Urothelium cell line (cell line): ENCODE measurements at places on chromosomes 5 and 9.

DNA sequence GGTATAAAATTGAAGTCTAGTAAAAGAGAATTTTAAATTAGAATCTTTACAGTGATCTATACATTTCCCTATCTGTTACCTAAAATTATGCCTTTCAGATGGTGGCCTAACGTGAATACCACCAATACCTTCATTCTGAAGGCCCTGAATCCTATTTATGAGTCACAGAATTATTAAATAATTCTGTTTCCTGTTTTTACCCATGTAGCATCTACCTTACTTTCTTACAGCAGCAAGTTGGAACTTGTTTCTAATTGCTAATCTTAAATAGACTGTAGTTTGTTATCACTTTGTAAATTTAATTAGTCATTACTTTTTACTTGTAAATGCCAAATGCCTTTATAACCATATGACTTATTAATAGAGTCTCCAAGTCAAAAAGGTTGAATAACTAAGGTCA is 135.0 kb downstream of the PDE4D start:
- no peak for DNase-seq

- no peak for DNase-seq
Measured at GRCh38 chr9:81375187-81376100, 313.9 kb downstream of the TLE1 start.

- DNase-seq, result no peak
Measured at GRCh38 chr5:103414604-103415003, 148.0 kb downstream of the NUDT12 start.

DNA sequence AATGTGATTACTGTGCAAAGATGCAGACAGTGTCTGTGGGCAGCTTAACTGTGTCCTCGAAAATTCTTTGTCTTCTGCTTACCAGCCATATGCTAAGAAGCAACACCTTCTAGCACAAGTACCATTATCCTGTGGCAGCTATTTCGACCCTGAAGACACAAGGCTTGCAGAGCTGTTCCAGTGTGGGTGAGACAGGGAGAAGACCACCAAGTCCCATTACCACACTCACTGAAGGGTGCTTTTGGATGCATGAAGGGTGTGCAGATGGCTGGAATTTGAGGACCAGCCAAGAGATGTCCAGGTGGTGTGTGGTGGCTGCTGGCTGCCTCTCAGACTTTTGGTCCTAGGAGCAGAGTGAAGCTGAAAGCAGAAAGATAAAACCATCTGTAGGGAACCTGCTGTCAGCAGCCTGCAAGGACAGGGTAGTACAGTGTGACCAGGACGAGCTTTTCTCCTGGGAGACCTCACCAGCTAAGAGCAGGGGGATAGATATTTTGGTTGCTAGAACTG is 161.8 kb downstream of the ICE1 start:
- DNase-seq, result no peak

DNA sequence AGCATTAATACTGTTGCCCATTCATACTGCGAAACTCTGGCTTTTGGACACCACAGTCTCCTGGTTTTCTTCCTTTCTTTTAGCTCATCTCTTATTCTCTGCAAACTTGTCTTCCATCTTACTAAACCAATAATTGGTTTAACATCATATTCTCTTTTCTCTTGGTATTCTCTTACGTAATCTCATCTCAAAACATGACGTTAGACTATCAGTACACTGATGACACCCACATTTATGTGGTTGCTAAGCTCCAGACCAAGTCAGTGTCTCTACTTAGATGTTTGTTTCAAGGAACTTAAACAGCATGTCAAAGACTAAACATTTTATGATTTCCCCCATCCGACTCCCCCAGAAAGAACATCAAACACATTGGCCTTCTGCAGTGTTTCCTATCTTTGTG is 2.1 kb downstream of the PRRC1 start:
- no peak for DNase-seq

DNA sequence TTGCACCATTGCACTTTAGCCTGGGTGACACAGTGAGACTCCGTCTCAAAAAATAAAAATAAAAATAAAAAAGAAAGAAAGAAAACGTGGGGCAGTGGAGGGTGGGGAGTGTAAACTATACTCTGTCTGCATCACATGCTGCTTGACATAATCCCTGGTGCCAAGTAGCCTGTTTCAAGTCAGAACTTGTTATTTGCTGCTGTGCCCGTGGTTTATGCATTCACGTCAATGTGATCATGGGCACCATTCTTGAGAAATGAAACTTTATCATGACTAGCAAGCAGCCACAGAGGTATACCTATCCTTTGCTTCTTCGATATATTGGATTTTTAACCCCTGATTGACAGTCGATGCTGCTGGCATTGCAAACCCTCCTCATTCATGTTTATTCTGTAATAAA is 4.1 kb upstream of the SMU1 start:
- DNase-seq, result no peak

GRCh38 chr9:95103281-95103771 is 214.2 kb downstream of the FANCC start:
- no peak for DNase-seq

GRCh38 chr5:112116371-112116770 is 302.7 kb downstream of the EPB41L4A start:
- DNase-seq, result no peak

GRCh38 chr9:91572811-91573210 is 149.2 kb upstream of the NFIL3 start:
- DNase-seq, result no peak
